ENCODE measurements at places on chromosomes 5 and 9. TPM values are rescaled to one million over a fixed set of nuclear protein-coding genes. Genes with fewer than 3 reads are reported as not detected.

PRLR gene
- total RNA-seq, result not detected

ANKH gene
- 23.2 TPM for total RNA-seq

CDH6 gene
- not detected for total RNA-seq

SARDH gene
- 70.3 TPM for total RNA-seq

TLX3 gene
- total RNA-seq, result not detected

SLC1A1 gene
- total RNA-seq, result 0.57 TPM

ADAMTS16 gene
- total RNA-seq, result 0.75 TPM

GRCh38 chr5:150484964-150485692 lies 22.8 kb upstream of the NDST1 start:
- DNase-seq, result no peak

GRCh38 chr9:98990181-98990870 lies 46.6 kb downstream of the COL15A1 start:
- no peak for DNase-seq

DNA sequence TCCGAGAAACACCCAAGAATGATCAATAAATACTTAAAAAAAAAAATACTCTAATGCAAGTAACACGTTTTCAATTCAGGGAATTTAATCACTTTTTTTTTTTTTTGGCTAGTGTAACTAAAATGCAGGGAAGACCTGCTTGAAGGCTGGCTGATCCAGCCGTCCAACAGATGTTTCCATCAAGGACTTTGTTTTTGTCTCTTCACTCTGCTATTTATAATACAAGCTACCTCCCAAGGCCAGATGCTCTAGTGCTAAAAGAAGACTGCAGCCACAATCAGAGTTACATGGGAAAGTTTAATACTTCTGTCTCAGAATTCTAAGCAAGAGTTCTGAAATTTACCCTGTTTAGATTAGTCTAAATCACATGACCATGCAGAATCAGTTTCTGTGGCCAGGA lies 14.5 kb downstream of the TBCA start:
- peak; percentile 19 for DNase-seq

DNA sequence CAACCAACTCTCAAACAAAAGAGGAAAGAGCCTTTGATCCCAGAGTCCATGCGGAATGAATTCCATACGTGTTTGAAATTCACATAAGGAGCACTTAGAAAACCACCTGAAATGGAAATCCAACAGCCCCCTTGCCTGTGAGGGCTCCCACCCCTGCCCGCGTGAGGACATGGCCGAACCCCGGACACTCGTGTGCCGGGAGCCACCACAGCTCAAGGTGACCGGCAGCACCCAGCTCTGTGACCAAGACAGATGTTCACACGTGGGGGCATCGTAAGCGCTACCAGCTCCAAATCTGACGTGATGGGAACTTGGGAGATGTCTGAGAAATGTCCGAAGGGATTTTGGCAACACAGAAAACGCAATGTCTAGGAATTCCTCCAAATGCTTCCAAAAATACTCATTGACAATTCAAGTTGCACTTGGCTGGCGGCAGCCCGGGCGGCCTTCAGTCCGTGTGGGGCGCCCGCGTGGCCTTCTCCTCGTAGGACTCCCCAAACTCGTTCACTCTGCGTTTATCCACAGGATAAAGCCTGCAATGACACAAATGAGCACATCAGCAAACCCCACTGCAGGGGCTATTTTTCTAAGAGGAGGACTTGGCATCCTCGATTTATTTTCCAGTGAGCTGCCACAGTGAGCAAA lies 23.2 kb upstream of the TERT start:
- DNase-seq, result no peak

- no peak for DNase-seq
Measured at GRCh38 chr5:95070453-95070852, 214.4 kb downstream of the MCTP1 start.

DNA sequence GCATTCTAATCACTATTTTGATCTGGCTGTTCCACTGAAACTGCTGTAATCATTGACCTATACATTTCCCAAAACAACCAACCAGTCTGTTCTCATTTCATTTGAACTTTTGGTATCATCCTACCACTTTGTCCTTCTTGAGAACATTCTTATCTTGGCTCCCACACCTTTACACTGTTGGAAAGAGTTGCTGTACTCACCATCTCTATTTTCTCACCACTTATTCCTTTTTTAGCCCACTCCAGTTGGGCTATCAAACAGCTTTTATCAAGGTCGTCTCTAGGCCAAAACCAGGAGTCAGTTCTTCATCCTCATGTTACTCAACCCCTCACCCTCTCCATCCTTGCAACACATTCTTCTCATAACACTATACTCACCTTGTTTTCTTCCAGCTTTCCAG lies 170.1 kb downstream of the KDM4C start:
- no peak for DNase-seq

DNA sequence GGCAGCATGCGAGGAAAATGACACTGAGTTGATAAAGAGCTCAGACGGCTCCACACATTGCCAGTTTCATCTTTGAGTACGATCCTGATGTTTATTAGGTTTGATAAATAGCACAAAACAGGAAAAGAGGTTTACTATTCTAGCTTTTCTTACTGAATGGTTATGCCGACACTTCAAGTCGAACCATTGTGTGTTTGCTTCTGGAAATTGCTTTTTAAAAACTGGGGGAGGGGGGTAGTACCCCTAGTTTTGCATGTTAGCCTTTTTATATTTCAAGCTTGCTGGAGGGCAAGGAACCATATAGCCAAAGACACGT lies 5.2 kb downstream of the PTCH1 start:
- DNase-seq, result no peak

DNA sequence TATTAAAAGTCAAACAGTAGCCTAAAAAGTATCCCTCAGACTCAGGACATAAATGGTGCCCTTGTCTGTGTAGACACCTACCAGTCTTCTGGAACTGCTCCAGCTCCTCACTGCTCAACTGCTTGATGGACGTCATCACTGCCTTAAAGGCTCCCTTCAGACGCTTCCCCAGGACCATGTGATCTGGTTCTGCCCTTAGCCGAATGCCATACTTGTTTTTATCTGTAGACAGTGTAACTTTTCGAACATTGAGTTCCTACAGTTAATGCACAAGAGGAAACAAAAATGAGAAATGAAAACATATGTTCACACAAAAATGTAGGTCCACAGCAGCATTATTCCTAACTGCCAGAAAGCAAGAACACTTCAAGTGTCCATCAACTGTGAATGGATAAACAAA lies 46.2 kb downstream of the IARS1 start:
- DNase-seq, result no peak

GRCh38 chr5:29780401-29780800 lies 1413.1 kb upstream of the CDH6 start:
- DNase-seq, result no peak

DNA sequence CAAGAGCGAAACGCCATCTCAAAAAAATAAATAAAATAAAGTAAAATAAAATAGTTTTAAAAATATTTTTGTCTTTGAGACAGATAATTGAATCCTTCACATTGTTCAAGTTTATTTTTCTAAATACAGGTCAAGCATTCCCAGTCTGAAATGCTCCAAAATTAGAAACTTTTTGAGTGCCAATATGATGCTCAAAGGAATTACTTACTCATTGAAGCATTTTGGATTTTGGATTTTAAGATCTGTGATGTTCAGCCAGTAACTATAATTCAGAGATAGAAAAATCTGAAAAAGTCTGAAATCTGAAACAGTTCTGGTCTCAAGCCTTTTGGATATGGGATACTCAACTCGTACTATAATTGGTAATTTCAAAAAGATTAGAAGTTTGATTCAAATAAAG lies 39.8 kb downstream of the RBM27 start:
- no peak for DNase-seq

GRCh38 chr5:127041571-127041970 lies 11.2 kb upstream of the MARCHF3 start:
- DNase-seq, result no peak

GRCh38 chr5:103208460-103208859 lies 50.1 kb upstream of the MACIR start:
- DNase-seq, result no peak

DNA sequence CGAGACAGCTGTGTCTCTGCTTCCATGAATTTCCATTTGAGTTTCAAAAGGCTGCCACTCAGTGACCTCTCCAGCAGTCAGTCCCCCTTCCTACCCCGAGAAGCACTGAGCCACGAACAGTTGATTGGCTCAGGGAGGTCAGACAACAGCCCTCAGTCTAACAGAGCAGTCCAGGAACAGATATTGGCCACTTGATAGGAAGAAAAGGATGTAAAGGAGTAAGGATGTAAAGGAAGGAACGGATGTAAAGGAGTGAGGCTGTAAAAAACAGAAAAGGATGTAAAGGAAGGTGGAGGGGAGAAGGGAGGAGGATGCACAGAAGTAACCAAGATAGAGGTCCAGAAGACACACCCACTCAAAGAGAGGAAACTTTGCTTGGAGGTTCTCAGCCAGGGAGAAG lies 3.2 kb upstream of the NR4A3 start:
- DNase-seq, result peak; percentile 27

- DNase-seq, result no peak
Measured at GRCh38 chr5:124887223-124887622, 140.8 kb upstream of the ZNF608 start.

GRCh38 chr5:166013415-166013814 lies 2278.0 kb upstream of the WWC1 start:
- no peak for DNase-seq

GRCh38 chr9:71121275-71122021 lies at the start of gene TRPM3:
Gene TRPM3, minus strand, starts transcription at chr9:71121621. Its CDS starts 267 bp downstream, at chr9:71121354.
- DNase-seq, result no peak

DNA sequence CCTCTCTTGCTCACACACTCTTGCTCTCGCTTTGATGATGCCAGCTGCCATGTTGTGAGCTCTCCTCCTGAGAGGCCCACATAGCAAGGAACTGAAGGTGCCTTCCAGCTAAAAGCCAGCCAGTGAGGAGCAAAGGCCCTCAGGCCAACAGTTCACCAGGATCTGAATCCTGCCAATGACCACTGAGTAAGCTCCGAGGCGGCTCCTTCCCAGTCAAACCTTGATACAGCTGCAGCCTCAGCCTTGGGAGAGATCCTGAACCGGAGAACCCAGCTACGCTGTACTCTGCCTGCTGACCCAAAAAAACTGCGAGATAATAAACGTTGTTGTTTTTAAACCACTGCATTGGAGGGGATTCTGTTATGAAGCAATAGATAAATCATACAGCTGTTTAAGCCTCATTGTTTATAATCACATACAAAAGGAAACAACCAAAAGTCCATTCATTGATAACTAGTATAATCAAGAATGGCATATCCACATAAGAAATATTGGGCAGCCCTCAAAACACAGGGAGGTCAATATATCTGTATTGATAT lies 49.0 kb upstream of the IFNK start:
- no peak for DNase-seq

DNA sequence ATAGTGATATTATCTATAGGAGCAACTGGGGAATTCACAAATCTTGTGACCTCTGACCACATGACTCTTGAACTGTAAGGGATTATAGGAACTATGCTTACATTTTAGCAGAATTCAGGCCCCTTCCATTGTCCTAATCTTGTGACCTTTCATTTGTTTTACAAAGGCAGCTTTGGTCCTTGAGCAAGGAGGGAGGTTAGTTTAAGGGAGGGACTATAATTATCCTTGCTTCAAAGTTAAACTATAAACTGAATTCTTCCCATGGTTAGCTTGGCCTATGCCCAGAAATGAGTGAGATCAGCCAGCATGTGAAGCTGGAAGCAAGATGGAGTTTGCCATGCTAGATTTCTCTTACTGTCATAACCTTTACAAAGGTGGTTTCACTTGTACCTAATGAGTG lies 51.2 kb downstream of the TARS1 start:
- DNase-seq, result no peak

DNA sequence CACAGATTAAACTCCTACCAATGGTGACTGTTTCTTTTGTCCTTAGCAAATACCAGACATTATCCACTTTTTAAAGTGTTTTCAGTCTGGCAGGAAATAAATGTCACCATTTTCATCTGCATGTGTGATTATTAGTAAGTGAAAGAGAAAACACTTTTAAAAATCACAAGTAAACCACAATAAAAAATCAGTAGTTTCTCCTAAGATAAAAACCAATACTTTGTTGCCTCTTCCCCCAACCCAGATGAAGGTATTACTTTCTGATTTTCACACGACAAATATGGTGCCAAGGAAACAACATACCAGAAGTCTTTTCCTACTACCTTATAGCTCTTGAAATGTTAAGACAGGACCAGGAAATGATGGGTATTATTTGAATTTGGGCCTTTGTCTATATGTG lies 11.5 kb upstream of the MAP3K1 start:
- no peak for DNase-seq

DNA sequence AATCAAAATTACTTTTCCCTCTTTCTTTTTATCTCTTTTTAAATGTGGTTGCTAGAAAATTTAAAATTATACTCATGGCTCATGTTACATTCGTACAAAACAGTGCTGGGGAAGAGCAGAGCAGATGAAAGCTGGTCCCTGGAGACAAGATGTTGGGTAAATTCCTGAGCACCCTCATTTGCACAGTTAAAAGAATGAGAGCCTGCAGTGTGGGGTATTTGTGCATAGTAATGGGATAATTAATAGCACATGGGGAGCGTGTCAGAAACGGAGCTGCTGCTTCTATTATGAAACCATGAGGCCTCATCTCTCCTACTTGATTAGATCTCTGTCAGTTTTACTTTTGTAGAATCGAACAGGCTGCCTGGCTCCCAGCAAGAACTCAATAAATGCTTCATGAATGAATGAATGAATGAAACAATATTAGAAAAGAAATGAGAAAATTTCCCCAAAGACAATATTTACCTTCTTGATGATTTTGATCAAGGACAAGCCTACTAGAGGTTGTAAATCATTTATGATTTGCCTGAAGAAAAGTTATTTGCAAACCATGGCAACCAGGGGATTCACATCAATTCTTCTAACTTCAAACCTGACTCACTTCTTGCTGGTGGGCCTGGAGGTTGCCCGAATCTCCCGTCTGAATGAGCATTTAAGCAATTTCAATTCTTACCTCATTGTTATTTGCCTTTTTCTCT lies 177.2 kb upstream of the TUT7 start:
- DNase-seq, result no peak

DNA sequence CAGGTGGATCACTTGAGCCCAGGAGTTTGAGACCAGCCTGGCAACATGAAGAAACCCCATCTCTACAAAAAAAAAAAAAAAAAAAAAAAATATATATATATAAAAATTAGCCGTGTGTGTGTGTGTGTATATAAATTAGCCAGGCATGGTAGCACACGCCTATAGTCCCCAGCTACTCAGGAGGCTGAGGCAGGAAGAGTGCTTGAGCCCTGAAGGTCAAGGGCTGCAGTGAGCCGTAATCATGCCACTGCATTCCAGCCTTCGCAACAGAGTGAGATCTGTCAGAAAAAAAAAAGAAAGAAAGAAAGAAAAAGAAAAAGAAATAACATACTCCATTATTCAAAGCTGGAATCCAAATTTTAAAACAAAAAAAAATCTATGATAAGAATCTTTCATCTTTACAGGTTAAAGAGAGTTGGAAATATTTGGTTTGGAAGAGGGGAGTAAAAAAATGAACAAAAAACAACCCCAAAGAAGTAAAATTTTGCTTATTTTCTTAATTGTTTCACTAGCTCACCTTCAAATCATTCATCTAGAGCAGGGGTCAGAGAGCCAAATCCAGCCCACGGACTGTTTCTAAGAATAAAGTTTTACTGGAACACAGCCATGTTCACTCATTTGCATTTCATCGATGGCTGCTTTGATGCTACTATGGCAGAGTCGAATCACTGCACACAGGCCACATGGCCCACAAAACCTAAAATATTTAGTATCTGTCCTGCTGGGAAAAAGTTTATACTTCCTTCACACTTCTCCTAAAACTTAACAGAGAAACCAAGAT lies 109.9 kb downstream of the DROSHA start:
- DNase-seq, result peak; percentile 16

GRCh38 chr5:122907276-122907675 lies 61.9 kb downstream of the SNX24 start:
- DNase-seq, result no peak
